Sciatic nerve (tissue), 2 donors: ENCODE measurements at places on chromosomes 2 and 18.

DNA sequence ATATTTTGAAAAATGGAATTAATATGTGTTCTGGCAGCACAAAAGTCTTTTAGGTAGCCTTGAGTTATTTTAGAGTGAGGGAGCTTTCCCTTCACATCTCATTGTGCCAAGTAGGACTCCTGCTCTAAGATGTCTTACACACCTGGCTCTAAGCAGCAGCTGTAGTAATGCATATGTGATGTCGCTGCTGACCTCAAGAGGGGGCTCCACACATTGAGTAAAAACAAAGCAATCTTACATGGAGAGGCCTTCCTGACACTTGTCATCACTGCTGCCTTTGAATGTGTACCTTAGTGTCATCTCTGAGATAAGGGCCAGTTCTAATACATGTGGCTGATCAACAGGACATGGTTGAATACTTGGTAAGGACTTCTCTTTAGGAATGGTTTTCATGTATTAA lies 75.8 kb downstream of the ACTR3 start:
- DNase-seq, result no peak

GRCh38 chr2:240392084-240392947 lies 43.1 kb upstream of the GPC1 start:
- DNase-seq, result peak; percentile 55

DNA sequence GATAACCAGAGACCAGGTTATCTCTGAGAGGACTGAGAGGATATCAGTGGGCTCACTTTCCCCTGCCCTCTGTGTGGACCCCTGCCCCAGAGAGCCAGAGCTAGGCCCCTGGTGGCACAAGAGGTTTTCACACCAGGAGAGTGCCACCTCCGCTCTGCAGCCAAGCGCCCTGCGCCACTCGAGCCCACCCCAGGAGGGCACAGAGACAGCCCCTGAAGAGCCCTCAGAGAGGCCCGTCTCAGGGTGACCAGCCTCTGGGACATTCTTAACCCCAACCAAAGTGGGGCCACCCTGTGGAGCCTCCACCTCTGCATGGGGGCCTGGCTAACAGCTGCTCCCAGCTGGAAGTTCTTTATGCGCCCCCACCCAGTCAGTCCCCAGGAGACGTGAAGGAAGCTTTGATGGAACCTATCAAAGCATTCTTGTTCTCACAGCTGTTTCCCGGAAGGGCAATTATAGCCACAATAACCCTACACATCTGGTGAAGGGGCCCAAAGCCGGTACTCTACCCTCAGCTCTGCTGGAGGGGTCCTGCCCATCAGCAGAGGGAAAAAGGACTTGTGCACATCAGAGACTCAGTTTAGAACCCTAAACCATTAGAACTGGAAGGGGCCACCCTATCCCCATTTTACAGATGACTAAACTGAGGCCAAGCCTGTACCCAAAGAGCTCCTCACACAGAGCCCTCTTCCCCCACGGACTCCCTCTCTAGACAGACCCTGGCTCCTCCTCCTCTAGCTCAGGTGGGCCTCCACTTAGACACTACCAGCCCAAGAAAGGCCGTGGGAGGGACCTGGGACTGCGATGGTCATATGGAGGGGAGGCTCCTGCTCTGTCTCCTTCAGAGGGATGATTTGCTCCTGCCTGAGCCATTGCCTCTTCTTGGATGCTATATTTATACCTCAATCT lies 101.1 kb downstream of the ZFP36L2 start:
- no peak for DNase-seq

DNA sequence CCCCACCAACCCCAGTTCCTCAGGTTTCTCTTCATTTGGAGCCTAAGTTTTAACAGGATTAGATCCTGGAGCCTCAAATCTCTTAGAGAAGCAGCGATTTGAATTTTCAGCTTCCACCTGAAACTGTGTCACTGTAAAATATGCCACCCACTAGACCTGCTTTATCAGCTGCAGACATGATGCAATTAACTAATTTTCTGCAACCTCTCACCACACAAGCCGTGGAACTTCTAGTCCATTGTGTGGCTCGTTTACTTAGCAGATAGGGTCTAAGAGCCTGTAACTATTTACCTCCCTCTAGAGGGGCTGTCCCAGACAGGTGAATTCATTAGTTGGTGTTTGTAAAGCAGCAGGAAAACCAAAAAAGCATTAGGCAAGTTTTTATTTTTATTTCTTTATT lies 31.6 kb upstream of the FZD5 start:
- DNase-seq, result no peak

GRCh38 chr2:157836531-157836930 lies 39.6 kb downstream of the ACVR1 start:
- DNase-seq, result no peak

DNA sequence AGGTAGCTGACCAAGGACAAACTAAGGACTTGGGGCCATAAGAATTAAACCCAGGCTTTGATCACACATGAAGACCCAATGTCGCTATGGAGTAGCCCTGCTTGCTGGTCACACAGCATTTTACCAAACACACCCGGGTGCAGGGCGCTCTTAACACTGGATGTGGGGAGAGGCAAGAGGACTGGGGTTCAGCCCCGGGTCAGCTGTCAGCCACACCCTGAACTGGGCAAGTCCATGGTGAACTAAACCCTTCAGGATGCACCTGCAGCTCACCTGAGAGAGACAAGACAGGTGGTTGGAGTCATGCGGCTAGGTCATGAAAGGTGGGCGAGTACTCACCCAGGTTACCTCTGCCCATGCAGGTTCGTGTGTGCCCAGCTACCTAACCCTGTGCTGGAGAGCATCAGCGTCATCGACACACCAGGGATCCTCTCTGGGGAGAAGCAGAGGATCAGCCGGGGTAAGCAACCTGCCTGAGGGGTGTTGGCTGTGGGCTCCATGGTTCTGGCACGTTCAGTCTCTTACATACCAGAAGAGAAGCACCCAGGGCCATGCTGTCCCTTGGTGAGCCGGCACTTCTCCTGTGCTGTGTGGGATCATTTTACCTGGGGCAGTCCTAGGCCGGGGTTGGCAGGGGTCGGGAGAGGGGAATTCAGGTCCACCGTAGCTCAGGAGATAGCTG lies 15.2 kb downstream of the EHD3 start:
- no peak for DNase-seq

DNA sequence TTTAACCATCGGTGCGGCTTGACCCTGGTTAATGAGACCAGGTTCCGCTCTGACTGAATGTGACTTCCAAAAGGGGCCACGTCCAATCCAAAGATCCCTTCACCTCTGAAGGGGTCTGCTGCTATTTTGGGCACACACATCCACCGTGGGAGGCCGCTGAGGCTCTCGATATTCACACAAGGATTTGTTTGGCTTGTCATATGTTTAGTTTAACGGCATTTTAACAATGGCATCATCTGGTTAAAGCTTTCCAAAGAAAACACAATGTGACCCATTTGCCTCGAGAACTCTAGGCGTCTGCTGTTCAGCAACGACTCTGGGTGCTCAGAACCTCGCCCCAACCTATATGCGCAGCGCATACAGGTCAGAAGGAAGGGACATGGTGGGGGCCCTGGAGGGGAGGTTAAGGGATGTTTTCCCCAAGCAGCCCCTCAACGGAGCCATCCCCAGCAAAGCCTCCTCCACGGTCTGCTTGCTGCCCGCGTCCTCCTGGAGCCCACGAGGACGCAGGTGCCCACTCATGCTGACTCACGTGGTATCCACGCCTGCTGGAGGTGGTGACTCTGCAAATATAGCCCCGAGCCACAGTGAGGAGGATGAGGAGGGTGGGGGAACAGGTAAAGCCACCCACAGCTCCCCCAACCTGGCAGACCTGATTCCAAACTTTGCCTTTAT lies 260.3 kb downstream of the HDAC4 start:
- no peak for DNase-seq

- no peak for DNase-seq
Measured at GRCh38 chr18:48999569-48999968, 48.8 kb upstream of the SMAD7 start.

DNA sequence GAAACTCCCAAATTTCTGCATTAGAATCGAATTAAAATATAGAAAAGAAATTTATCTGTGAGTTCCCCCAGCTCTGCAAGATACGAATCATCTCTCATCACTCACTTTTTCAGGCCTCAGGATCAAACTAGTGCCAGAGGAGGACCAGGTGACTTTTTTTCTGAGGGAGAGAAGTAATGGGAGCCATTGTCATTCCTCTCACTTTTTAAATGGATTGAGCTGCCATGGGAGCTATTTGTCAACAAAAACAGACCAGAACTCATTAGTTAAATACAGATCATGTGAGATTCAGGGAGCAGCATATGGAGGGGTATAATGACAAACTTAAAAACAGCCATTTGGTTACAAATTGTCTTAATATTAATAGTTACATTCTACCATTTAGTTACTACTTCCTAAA lies 594.4 kb downstream of the DPP10 start:
- DNase-seq, result no peak

DNA sequence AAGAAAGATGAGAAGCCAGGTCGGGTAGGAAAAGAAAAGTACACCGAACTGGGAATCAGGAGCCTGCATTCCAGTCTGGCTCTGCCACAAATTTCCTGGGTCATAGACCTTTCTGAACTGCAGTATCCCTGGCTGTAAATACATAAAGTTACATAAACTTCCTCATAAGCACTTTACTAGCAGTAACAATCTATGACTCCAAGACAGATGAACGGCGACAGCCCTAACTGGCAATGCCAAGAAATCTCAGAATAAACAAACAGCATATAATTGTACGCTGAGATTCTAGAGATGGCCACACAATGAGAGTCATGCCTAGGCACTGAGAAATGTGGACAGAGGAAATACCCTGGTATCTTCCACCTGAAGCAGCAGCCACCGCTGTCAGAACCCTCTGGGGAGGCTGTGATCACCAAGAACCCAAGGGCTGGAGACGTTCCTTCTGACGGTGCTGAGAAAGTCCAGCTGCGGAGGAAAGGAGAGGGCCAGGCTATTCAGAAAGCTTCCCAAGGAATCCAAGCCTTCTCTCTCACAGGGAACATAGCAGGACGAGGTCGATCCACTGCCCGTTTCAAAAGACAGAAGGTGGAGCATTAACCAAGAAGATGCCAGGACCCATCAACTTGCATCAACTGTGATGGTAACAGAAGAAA lies 89.3 kb upstream of the SLC66A3 start:
- DNase-seq, result no peak

DNA sequence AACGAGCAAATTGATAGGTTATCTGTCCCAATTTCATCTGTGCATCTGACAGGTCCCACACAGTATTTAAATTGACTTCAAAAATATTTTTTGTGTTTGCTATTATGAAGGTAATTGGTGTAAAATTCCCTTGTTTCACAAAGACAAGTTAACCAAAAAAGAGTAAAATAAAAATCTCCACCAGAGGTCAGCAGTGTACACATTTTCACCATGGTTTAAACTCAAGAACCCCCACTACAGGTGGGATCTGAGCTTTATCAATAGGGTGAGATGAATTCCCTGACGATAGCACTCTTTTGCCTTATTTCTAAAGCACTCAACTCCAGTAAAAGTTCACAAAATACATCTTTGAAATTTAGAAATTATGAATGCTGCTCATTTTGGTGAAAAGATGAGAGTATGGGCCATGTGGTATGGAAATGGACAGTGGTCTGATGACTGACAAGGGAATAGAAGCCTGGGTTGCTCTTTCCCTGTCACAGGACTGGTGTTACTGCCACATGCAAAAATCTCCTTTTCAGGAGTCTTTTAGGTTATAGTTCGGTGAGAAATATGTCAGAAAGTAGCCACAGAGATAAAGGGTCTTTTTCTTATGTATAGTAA lies 68.0 kb downstream of the SERPINB8 start:
- DNase-seq, result no peak

DNA sequence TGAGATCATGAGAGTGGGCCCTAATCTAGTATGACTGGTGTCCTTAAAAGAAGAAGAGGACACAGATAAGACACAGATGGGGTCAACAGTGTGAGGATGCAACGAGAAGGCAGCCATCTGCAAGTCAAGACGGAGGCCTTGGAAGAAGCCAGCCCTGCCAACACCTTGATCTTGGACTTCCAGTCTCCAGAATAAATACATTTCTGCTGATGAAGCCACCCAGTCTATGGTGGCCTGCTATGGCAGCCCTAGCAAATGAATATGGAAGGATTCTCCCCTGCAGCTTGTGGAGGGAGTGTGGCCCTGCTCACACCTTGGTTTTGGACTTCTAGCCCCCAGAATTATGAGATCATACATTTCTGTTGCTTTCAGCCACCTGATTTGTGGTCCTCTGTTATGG lies 12.3 kb downstream of the CTIF start:
- peak; percentile 15 for DNase-seq

GRCh38 chr18:46040747-46041104 lies 31.3 kb downstream of the PSTPIP2 start:
- DNase-seq, result no peak
